ENCODE measurements at places on chromosomes 2 and 18.

DNA sequence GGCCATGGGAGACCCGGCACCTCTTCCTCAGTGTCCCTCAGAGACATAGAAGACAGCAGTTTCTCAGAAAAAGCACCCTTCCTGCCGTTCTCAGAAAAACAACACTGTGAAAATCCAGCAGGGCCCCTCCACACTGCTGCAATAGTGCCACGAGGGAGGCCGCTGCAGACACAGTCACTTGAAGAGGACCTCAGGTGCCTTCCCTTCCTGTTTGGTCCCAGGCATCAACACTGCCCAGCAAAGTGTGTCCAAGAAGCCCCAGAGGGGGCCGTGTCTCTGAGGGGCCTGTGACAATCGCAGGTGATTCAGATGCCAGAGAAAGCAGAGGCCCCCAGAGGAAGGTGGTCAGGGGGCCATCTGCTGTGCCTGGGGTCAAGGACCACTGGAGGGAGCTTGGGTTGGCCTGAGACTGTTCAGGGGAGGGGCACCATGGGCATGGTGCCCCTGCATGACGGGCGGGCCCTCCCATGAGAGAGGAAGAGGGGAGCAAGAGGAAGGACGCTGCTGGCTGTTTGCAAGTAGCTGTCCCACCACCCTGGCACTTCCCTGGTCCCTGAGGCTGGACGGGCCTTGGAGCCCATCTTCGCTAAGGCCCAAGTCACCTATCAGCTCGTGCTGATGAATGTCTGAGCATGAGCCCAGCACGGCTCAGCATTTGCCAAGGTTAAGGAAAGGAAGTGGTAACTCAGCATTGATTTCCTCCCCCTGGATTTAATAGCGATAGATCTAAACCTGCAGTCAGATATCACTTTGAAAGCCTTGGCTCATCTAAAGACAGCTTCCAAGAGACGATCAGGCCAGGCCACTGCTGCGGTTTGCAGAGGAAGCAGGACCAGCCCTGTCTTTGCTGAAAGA, 9.1 kb downstream of the TWIST2 start:
- no peak for DNase-seq

DNA sequence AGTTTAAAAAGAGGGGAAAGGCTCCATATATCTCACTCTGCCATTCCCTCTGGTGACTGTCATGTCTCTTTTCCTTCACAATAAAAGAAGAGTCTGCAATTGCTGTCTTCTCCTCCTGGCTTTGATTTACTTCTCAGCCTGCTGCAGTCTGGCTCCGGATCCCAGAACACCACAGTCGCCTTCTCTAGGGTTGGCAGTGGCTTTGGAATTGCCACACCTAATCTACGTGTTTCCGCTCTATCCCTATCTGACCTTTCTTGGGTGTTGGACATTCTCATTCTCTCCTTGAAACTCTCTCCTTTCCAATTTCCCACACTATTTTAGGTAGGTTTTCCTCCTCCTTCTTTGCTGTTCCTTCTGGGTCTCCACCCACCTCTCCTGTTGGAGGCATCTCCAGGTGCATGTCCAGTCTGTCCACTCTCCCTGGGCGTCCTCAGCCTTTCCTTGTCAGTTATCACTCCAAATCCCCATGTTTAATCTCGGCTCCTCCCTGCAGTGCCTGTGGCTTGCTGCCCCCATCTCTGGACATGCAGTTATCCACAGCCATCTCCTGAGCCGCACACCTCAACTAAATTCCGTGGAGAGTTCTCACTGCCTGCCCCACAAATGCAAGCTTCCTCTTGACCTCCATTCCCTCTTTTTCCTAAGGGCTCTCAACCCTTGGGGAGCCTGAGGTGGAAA, 112.8 kb downstream of the KCTD1 start:
- no peak for DNase-seq

DNA sequence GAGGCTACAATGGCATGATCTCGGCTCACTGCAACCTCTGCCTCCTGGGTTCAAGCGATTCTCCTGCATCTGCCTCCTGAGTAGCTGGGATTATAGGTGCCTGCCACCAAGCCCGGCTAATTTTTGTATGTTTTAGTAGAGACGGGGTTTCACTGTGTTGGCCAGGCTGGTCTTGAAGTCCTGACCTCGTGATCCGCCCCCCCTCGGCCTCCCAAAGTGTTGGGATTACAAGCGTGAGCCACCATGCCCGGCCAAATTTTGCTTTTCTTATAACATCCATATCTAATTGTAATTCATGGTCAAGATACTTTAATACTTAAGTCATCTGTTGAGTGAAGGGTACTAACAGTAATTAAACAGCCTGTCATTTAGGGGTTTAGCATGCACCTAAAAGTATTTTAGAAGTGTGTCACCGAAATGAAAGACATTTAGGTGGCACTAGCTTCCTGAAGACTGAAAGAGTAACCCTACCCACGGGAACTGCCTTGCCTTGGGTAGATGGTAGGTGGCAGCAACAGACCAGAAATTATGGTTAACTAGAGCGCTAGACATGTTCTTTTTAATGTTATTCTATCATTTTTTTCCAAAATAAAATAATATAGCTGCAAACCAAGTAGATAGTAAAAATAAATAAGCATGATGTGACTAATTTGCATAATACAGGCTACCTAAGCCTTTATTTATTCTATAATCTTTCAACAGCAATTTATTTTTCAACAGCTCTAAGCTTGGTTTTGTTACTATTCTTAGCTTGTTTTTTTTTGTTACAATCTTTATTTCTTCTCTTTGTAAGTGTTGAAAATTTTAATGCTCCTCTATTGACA, 8.6 kb upstream of the ACYP2 start:
- DNase-seq, result peak; percentile 70

- DNase-seq, result no peak
Measured at GRCh38 chr2:109352898-109353689, 224.1 kb downstream of the SH3RF3 start.

- DNase-seq, result no peak
Measured at GRCh38 chr18:10057401-10057893, 143.6 kb downstream of the VAPA start.

DNA sequence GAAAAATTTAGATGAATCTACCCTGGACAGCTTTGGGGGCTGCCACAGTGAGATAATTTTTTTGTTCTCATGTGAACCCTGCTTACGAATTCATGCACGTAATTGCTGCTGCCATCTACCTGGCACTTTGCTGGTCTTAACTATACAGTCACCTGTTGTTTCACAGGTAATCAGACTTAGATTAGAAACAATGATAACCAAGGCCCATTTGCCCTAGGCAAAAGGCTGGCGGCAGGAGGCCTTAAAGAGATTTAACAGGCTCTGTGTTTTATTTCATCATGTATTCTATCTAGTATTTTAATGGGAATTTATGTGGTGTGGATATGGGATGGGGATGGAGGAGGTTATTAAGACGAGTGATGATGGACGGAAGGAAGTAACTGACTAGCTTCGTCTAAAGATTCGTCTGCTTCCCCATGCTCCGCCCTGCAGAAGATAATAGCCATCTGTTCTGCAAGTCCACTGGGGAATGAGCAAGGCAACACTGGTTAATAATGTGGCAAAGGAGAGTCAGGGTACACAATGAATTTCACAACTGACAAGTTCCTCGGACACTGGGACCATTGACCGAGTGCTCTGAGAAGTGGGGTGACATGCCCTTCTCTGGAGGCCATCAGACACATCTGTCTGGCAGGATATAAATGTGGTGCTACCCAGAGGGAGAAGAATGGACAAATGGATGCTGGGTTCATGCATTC, 291.8 kb upstream of the TNP1 start:
- no peak for DNase-seq

GRCh38 chr18:35455926-35456763, 41.6 kb downstream of the INO80C start:
- DNase-seq, result no peak

- no peak for DNase-seq
Measured at GRCh38 chr2:19127616-19128015, 230.8 kb downstream of the OSR1 start.

DNA sequence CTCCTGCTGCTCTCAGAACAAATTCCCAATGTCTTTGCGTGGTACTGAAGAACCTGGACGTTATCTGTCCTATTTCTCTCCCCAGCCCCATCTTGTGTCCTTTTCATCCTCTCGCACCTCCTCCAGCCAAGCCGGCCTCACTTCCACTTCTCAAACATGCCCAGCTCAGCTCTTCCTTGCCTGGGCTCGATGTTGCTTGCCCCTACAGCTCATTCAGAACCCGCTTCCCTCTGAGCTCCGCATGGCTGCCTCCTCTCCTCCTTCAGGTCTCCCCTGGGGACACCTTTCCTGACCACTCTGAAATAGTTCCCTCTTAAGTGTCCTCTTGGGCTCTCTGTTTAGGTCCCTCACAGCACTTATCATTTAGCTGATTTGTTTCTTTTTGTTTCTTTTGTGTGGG, 6.7 kb upstream of the SMARCAL1 start:
- no peak for DNase-seq

DNA sequence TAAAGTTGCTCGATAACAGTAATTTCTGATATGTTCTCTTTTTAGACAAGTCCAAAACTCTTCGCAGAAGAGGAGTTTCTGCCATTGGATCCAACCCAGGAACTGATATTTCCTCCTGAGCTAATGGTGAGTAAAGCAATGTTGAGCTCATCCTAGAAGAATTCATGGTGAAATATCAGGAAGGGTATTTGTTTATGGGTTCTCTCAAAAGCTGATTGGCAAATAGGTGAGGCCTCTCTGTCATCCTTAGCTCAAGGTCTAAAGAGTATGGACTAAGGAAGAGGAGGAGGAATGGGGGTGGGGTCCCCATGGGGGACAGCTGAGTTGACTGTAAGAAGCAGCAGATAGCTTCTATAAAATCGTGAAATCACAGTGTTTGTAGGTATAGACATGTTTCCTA, 18.2 kb downstream of the AOX1 start:
- DNase-seq, result no peak

GRCh38 chr18:12377556-12378197, 650 bp upstream of the AFG3L2 start:
- DNase-seq, result no peak

DNA sequence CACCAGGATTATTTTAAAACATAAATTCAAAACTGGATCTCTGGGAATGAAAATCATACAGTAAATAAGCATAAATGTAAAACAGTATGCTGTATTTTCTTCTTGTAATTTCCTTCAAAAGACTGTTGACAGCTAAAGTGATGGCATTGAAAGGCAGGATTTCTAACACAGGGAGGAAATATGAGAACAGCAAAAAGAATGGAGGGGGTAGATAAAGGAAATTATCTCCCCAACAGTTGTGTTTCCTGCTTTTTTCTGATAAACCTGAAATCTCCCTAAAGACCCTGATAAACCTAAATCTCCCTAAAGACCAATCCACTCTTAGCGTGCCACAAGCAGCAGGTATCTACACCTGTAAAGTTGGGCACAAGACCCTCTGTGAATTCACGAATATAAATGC, 50.8 kb downstream of the PIAS2 start:
- no peak for DNase-seq

DNA sequence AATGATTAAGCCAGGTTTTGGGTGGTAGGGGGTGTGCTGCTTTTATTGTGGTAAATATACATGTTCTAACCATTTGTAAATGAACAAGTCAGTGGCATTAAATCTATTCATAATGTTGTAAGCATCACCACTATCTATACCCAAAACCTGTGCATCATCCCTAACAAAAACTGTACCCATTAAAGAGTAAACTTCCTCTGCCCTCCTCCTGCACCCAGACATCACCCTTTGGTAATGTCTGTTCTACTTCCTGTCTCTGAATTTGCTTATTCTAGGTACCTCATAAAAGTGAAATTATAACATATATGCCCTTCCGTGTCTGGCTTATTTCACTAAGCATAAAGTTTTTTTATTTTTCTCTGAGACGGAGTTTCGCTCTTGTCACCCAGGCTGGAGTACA, 14.1 kb downstream of the RIF1 start:
- peak; percentile 65 for DNase-seq

GRCh38 chr2:117956036-117956796, 57.7 kb downstream of the CCDC93 start:
- DNase-seq, result no peak

GRCh38 chr2:68776124-68776523, 41.5 kb downstream of the ARHGAP25 start:
- DNase-seq, result no peak

DNA sequence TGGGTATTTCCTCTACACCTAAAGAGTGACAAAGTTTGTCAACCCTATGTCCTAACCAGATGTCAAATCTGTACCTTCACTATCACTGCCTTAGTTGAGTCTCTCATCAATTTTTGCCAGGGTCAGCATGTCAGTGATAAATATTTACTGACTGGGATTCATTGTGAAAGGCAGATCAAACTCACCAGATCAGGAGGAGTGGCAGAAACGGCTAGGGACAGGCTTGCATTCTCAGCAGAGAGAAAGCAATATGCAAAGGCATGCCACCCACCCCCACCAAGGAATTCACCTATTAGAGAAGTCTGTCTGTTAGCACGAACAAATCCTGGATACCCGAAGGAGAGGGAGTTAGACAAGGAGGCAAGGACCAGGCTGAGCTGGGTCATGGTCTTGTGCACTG, 62.6 kb downstream of the PTPN2 start:
- no peak for DNase-seq

DNA sequence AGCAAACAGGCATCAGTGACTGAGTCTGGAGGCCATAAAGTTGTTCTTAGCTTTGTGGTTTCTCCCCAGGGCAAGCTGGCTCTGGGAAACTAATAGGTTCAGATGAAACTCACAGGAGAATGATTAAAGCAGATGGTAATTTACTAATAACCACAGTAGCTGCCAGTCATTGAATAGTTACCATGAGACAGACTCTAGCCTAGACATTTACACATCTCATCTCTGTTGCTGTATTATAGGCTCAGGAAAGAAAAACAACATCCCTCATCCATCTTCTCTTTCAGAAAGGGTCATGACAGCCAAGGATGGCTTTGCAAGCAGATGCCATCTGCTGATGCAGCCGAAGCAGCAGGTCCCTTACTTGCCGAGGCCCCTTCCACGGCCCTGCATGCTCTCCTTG, 314.0 kb upstream of the ID2 start:
- DNase-seq, result no peak

- no peak for DNase-seq
Measured at GRCh38 chr2:234174742-234175141, 124.2 kb downstream of the SPP2 start.

DNA sequence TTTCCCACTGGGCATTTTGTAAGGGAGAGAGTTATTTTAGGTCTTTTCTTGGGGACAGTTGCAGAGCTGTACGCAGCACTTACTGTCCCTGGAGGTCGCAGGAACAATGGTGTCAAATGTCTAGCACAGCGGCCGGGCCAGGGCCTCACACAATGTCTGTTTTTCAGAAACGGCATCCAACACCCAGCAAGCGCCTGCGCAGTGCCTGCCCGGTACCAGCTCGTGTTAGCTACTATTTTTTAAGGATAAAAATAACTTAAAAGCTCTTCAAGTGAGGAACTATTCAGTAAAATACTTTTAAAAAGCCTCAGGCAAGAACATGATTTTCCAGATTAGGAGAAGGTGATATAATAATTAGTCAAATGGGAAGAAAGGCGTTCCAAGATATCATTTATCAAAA, 90.0 kb downstream of the MBP start:
- DNase-seq, result no peak

DNA sequence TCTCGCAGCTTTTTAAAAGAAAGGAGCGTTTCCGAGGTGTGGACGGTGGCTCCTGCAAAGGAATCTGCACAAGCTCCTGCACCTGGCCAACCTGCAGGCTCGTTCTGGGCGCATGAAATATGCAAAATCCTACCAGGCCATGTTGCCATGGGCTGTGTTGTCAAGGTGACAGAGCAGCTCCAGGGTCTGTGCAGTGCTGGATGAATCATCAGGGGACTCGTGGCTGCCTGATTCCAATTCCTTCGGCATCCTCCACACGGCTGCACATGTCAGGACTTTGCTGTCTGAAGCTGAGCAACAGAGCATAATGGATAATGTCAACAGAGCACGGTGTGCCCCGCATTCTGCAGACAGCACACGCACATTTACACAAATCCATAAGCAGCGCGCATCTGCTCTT, 120.5 kb downstream of the EIPR1 start:
- no peak for DNase-seq

Data from CD4-positive, alpha-beta T cell treated with Interleukin-17A for 1 hour (primary cell).